MG63 (cell line): ENCODE measurements at places on chromosomes 2 and 18.

DNA sequence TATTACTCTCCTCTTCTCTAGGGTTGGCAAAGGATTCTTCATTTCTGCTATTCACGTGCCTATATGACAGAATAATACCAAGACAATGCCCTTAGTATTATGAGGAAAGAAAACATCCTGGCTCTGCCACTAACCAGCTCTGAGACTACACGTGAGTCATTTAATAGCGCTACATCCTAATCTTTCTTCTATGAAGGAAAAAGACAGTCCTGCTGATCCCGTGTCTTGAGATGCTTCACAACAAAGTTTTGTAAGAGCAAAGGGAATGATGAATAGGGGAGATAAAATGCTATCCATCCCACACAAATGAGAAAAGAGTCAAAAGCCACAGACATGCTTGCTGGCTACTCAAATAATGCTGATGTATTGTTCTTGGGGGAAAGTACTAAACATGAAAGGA is 152.8 kb downstream of the PID1 start:
- DNase-seq, result no peak

- DNase-seq, result no peak
Measured at GRCh38 chr2:29450596-29451222, 335.5 kb downstream of the CLIP4 start.

DNA sequence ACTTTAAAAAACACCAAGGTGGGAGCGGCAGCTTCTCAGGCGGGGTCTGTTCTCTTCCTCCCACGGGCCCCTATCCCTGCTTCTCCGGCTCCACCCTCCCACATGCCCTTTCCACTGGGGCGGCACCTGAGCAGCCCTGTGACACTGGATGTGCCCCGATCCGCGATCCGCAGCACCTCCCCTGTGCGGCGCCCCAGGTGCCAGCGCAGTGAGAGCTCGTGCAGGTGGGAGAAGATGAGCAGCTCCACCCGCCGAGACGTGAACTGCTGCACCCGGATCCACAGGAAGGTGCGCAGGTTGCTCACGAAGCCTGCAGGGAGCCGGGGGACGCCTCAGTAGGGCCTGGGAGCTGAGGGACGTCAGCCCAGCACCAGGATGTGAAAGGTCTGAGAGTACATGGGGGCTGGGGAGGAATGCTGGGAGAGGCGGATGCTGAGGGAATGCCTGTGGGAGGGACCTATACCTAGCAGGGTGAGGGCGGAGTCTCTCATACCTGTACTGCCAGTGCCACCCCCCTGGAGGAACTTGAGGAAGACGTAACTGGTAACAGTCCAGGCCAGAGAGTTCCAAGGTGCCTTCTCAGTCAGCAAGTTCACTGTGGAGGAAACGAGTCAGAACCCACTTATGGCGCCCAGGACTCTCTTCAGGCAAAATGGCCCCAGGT is 2.8 kb downstream of the ABCB6 start:
- DNase-seq, result no peak

- DNase-seq, result no peak
Measured at GRCh38 chr2:175808858-175809257, 193.2 kb downstream of the LNPK start.

DNA sequence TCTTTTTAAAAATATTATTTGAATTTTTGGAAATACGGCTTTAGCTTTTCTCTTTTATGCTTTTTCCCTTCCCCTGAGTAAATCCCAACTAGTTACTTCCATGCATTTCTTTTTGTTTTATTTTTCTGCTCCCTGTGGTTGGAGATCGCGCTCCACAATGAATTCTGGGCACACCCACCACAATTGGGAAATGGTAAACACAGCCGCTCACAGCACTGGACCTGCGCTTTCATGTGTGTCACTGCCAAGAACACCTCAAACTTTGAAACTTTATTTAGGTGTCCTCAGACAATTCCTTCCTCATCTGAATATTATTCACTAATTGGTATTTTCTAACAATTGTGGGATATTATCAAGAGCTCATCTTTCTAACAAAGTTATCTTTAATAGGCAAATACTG is 82.8 kb upstream of the TMEM18 start:
- no peak for DNase-seq

DNA sequence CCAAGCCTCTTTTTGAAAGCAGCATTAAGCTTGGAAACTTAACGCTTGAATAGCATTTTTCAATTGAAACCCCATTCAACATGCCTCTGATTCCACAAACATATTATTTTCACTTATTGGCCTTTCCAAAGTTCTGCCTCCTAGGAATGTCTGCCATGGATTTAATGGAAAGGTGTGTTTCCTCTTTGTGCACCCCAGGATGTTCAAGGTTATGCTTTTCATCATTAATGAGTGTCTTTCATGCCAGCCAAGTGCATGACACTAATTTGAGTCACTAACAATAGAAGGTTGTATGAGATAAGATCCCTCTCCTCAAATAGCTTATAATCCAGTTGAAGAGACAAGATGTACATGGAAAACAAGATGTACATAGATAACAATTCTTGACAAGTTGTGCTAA is 84.7 kb downstream of the ALPK2 start:
- no peak for DNase-seq

DNA sequence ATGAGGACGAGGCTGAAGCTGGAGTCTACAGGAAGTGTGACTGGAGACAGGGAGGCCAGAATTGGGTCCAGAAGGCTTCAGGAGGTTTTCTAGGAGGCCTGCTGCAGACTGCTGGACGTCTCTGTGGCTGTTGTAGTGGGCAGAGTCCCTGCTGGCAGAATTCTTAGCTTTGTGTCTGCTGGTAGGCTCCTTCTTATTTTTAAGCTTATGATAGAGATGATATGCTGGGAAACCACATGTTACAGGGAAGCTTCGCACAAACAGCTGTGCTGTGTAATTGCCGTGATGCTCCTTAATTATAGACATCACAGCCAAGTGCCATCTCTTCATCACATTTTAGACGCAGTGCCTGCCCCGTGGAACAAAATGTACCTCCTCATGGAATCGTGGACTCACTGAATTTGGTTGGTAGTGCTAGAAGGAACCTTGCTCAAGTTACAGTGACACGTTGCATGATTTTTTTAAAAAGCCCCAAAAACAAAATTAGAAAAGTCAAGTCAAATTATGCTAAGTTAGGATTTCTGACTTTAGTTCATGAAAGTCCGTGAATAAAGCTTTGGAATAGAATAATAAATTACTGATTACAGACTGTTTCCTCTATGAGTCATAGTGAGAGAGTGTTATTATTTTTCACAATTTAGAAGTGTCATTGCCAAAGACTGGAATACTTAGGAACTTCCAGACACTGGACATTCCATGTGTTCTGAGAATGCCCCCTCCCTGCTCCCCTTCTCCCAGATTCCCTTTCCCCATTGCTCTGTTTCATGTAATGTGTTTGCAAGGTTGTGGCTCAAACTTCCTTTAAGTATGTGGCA is 144.1 kb downstream of the FHOD3 start:
- no peak for DNase-seq

GRCh38 chr2:54983345-54984220 is 66.7 kb downstream of the RTN4 start:
- DNase-seq, result no peak
